ENCODE measurements at places on chromosomes 1 and 21.
A peak's percentile ranks its signal among the peaks of the same experiment; 100 is the strongest.

DNA sequence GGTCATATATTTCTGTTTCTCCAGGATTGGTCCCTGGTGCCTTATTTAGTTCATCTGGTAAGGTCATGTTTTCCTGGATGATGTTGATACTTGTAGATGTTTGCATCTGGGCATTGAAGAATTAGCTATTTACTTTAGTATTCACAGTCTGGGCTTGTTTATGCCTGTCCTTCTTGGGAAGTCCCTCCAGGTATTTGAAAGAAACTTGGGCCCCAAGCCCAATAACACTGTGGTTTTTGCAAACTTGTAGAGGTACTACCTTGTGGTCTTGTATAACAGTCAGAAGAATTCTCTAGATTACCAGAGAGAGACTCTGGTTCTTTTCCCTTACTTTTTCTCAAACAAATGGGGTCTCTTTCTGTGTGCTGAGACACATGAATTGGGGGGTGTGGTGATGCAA, 251.4 kb upstream of the B3GALT2 start:
- no peak for DNase-seq

DNA sequence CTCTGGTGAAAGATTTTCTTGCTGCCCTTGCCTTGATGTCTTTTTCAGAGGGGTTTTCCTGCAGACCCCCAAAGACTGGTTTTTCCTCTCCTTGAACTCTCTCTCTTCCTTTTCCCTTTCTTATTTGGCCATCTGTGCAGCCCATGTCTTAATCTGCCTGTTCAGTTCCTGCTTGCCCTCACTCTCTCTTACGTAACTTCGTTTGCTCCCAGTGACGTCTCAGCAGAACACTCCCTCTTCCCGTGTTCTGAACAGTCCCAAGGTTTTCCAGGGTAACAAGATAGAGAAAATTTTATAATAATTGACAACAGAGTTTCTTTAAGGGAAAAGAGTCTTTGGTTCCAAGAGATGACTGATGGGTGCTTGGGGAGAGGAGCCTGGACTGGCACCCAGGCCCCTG, 109.1 kb upstream of the LMO4 start:
- DNase-seq: peak; percentile 51

DNA sequence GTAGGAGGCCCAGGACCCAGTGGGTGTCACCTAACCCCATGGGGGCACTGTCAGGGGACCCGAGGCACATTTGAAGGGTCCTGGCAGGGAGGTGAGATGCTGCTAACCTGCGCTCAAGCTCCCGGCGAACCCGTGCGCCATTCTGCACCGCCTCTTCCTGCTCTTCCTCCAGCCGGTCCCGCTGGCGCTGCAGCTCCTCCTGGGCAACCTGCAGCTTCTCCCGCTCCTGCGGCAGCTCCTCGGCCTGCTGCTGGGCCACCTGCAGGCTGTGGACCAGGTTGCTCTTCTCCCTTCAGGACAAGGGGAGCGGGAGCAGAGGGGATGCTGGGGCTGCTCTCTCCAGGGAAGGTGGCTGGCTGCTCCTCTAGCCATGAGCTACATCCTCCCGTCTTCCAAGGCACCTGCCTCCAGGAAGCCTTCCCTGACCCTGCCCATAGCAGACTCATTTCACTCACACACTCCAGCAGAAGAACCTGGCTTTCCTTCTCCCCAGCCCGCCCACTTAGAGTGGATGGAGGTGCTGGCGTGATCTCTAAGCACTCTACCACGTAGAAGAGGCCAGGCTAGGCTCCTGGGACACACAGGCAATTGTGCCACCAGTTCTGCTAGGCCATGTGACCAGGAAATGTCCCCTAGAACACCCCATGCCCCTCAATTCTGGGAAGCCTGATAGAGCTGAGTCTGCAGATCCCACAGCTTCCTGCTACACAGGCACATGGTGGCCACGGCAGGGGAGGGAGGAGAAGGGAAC, 15.2 kb upstream of the NBPF1 start:
- no peak for DNase-seq

DNA sequence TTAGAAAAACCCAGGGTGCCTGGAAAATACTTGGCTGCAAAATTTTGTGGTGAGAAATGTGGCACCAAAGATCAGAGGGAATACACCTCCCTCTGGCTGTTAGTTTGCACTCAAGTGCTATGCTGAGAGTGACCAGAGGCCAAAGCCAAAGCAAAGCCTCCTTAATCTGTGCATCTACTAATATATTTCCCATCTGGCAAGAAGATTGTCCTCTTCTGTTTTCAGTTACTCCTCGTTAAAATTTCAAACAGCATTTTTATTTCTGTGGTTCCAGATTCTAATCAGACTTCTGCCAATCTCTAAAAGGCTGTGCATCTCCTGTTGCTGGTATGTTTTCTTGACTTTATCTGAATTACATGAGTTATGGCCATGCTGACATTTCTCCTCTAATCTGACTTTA, 327.4 kb downstream of the TBX15 start:
- no peak for DNase-seq

DNA sequence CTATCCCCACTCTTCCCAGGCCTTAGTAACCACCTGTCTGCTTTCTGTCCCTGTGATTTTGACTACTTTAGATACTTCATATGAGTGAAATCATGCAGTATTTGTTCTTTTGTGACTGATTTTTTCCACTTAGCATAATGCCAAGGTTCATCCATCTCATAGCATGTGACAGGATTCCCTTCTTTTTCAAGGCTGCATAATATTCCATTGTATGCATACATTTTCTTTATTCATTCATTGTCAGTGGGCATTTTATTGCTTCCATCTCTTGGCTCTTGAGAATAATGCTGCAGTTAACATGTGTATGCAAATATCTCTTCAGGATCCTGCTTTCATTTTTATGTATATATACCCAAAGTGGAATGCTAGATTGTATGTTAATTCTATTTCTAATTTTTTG, 56.4 kb downstream of the AGL start:
- no peak for DNase-seq

DNA sequence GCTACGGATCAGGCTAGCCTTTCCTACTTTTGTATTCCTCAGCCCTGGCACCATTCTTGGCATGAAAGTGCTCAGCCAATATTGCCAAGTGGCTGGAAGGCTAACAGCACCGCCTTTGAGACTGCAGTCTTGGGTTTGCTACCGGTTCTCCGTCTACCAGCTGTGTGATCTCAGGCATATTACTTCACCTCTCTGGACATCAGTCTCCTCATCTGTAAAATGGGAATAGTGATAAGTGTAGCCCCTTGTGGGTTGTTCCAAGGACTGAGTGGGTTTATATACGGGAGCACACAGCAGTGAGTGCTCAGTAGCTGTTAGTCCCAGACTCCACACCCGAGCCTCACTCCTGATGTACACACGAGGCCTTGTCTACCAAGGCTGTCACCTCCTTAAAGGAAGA, 13.7 kb downstream of the TFAP2E start:
- no peak for DNase-seq

GRCh38 chr1:244384066-244384465, 67.6 kb downstream of the ADSS2 start:
- peak; percentile 20 for DNase-seq

- DNase-seq: no peak
Measured at GRCh38 chr1:156804026-156804425, 12.6 kb downstream of the SH2D2A start.
